ENCODE measurements at places on chromosomes 4 and X.
A peak's percentile ranks its signal among the peaks of the same experiment; 100 is the strongest.

DNA sequence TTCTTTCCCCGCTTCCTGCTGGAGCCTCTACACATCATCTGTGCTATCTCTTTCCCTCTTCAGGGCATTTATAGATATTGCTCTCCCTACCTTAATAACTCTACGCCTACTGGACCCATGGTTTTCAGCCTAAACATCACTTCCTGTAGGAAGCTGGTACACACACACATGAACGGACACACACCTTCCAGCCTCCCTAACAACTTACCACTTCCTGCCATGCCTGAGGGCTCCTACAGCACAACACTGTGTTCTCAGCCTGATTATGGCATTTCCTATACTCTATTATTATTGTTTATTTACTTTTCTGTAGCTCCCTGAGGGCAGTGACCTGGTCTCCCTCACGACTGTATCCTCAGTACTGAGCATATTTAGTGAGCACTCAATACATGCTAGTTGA, 163.6 kb upstream of the MAP3K15 start:
- DNase-seq: no peak

GRCh38 chrX:101417981-101418841, 10.2 kb downstream of the HNRNPH2 start:
- no peak for DNase-seq

GRCh38 chrX:103513476-103514108, 5.7 kb downstream of the RAB40A start:
- DNase-seq: no peak

DNA sequence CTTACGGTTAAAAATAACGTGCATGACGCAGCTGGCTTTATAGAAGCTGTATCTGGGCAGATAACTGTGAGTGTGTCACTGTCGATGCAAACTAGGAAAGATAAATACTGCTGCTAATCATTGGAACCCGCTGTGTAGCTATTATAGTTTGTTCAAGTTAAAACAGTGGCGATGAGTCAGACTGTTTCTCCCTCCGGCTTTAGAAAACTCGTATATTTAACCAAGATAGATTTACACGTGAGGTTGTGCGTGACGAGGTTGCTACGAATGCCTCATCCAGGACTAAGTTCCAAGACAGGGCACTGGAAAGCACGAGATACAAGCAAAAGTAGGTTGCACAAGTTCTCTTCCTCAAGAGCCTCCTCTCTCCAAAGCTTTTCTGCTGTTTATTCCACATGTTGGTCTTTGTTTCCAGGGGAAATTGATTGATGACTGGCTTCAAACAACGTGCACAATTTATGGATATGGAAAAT, 270.7 kb downstream of the FBXW7 start:
- peak; percentile 20 for DNase-seq

GRCh38 chr4:76610751-76611547, 175.9 kb downstream of the SHROOM3 start:
- no peak for DNase-seq

GRCh38 chrX:3712051-3712869, 1.2 kb downstream of the PRKX start:
- DNase-seq: no peak

GRCh38 chr4:105461221-105461620, 12.6 kb downstream of the PPA2 start:
- no peak for DNase-seq

GRCh38 chr4:137307806-137308205, 224.5 kb downstream of the PCDH18 start:
- DNase-seq: no peak

DNA sequence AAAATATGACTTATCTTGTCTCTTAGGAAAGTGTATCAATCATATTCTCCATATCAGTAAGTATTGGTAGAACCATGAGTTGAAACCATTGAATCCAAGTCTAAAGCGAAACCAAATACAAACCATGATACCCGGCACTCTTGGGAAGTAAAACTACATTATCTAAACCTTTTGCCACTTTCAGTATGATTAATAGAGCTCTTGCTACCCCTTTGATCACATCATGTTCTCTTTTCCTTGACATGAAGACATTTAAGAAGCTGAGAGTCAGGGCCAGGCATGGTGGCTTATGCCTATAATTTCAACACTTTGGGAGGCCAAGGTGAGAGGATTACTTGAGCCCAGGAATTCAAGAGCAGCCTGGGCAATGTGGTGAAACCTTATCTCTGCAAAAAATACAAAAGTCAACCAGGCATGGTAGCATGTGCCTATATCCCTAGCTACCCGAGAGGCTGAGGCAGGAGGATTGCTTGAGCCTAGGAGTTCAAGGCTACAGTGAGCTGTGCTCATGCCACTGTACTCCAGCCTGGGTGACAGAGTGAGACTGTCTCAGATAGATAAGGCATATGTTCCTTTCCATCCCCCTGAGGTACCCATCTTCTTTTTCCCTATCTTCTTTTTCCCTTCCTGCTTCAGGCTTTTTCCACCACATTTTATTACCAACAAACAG, 45.4 kb downstream of the CEP135 start:
- DNase-seq: no peak

GRCh38 chrX:39204945-39205344, 403.7 kb downstream of the MID1IP1 start:
- DNase-seq: no peak

GRCh38 chr4:165700855-165701254, 172.2 kb upstream of the TLL1 start:
- DNase-seq: no peak

- no peak for DNase-seq
Measured at GRCh38 chr4:95268819-95269565, 279.8 kb downstream of the UNC5C start.

DNA sequence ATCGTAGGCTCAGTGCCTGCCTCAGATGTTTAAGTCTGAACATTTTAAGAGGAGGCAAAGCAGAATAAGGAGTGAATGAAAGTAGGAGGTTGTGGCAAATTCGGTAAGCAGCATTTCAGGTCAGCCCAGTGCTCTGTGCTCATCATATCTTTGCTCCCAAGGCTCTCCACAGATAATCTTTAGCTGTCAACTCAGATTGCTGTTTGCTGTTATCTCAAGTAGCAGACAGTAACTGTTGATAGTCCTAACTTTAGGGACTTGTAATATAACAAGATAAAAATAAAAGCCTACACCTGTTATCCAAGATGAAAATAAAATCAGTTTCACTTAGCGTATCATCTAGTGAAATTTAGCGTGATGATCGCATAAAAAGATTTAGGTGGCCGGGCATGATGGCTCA, 18.6 kb upstream of the CLTRN start:
- no peak for DNase-seq

- DNase-seq: no peak
Measured at GRCh38 chr4:145546175-145546915, 64.7 kb downstream of the SMAD1 start.

- DNase-seq: no peak
Measured at GRCh38 chrX:75337525-75337924, 63.6 kb downstream of the UPRT start.

DNA sequence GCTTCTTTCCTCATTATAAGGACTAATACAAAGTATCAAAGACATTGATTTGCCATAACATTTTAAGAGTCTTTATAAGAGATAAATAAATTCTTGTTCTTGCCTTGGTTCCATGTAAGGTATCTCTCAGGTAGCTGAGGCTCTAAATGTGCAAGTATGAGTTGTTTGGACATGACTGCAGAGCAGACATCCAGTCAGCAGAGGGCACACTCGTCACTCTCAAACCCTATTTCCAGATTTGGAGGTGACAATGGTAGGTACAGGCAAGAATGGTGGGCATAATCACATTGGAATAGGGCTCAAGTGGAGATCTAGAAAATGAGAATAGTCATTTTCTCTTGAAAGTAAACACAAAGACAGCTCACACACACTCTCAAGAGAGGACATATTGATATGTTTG, 133.3 kb upstream of the ZIC3 start:
- peak; percentile 13 for DNase-seq

GRCh38 chrX:123961268-123962005, at the start of gene STAG2:
STAG2 (plus strand) TSS chrX:123961706; CDS start chrX:124022628, 60,922 bp downstream.
- peak; percentile 33 for DNase-seq

DNA sequence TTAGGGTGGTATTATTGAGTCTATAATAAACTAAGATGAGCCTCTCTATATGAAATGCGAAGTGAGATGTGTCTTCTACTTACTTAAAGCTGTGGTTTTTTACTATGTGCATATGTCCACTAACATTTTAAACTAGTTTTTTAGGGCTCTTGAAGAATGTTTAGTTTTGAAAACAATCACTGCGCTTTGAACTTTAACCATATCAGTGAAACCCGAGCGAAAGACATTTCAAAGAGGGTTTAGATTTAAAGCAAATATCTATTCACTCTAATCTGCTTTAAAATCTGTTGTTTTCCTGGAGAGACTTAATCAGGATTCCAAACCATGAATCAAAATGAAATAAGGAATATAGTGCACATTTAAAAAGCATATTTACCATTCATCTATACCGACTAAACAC, 24.8 kb upstream of the SLC7A11 start:
- DNase-seq: no peak

GRCh38 chr4:15106399-15106798, 104.1 kb downstream of the CPEB2 start:
- no peak for DNase-seq

DNA sequence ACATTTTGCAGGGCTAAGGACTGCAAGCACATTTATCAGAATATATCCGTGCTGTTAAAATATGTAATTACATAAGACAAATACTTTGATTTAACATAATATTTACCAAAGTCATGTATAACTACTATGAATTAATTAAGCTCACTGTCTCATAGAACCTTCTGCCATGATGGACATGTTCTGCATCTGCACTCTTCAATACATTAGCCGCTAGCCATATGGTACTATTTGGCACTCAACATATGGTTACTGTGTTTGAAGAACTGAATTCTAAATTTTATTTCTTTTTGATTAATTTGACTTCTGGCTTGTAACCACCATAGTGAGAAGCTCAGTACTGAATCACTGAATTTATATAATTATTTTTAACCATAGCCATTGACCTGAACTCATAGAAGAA, 427.0 kb upstream of the TRAM1L1 start:
- no peak for DNase-seq

GRCh38 chr4:109560687-109561461, 828 bp downstream of the MCUB start:
- peak; percentile 67 for DNase-seq

GRCh38 chr4:41890085-41890484, 45.1 kb upstream of the TMEM33 start:
- no peak for DNase-seq

- DNase-seq: no peak
Measured at GRCh38 chr4:66906314-66906713, 639.0 kb downstream of the CENPC start.

GRCh38 chr4:183631577-183632198, 27.3 kb downstream of the RWDD4 start:
- DNase-seq: no peak

- DNase-seq: no peak
Measured at GRCh38 chrX:2483398-2484060, 17.2 kb downstream of the DHRSX start.

GRCh38 chrX:136067097-136067496, 80.2 kb upstream of the FHL1 start:
- no peak for DNase-seq

All from H54 (cell line).